Endodermal cell (in vitro differentiated cells): ENCODE measurements at places on chromosomes 2 and 18. TPM values are rescaled to one million over a fixed set of nuclear protein-coding genes. Genes with fewer than 3 reads are reported as not detected.

DNA sequence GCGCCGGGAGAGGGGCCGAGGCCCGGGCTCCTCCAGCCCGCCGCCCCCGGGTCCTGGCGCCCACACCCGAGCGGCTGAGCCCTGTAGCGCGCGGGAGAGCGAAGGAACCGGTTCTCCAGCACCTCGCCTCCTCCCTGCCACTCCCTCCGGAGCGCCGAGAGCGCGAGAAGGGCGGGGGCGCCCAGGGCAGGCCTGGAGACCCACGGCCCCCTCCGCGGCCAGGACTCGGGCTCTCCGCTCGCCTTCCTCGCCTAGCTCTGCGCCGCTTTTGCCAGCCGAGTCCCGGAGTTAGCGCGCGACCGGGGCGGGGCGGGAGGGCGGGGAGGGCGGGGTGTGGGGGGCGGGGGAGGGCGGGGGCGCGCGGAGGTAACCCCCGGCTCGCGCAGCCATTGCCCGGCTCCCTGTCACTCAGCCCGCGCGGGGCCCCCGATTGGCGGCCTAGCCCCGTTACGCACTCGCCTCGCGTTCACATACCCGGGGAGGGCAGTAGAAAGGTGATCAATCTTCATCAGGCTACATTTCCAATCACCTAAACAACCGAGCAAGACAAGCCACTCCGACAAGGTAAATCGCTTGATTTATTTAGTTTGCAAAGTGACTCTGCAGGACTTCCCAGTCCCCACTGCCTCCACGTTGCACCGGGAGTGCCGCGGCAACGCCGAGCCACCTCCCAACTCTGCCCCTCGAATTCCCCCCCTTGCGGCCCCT, at the start of gene OTX1:
Gene OTX1, plus strand, starts transcription at position 497 of the 708 bp plus-strand sequence. CDS start 2,161 bp downstream, outside the sequence.
- peak; percentile 93 for DNase-seq

GRCh38 chr2:110861616-110862260, 129.4 kb downstream of the ACOXL start:
- DNase-seq: no peak

DNA sequence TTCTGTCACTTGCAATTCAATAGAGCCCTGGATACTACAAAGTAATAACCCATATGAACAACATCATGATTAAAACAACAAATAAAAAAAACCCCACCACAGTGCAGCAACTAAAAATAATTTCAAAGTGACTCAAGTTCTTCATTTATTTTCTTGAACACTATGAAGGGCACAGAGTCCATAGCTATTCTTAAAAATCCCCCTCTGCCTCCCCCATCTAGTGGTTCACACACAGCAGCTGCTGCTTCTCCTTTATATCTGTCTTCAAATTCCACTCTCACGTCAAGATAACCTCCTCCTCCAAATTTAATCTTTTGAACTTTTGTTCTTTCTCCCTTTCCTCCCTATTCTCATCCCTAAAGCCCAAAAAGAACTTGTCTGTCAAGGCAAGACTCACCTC, 591.3 kb downstream of the ZEB2 start:
- no peak for DNase-seq

DNA sequence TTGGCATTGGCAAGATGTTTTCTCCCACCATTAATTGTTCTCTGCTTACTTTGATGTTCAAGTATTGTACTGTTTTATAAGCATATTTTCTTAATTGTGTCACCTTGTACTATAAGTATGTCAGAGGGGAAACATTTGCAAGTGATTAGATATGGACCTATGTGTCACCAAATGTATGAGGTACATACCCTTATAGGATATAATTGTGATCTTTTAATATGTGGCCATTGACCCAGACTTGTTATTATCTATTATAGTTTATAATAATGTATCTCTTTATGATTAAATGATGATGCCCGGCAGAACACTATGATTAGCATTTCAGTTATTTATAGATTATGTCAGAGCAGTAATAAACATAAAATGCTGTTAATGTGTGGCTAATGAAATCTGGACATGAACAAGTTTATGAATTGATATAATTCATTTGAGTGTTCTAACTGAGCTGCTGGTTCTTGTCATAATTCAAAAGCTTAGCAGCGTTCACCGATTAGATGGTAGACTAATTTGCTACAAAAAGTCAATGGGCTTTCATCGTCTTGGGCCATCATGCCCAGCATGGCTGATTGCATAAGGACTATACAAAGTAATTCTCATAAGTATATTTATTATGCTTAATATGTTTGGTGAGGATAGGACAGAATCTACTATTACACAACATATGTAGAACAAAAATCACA, 480.9 kb upstream of the FANCL start:
- DNase-seq: no peak

NT5DC4 gene
- not detected in 3 replicates for total RNA-seq

SPATA3 gene
- not detected in 3 replicates for total RNA-seq

UGT1A4 gene
- total RNA-seq: not detected in 2 replicates
